Fibroblast of lung (primary cell): ENCODE measurements at places on chromosomes 11 and 22. TPM values are rescaled to one million over a fixed set of nuclear protein-coding genes. Genes with fewer than 3 reads are reported as not detected.

DNA sequence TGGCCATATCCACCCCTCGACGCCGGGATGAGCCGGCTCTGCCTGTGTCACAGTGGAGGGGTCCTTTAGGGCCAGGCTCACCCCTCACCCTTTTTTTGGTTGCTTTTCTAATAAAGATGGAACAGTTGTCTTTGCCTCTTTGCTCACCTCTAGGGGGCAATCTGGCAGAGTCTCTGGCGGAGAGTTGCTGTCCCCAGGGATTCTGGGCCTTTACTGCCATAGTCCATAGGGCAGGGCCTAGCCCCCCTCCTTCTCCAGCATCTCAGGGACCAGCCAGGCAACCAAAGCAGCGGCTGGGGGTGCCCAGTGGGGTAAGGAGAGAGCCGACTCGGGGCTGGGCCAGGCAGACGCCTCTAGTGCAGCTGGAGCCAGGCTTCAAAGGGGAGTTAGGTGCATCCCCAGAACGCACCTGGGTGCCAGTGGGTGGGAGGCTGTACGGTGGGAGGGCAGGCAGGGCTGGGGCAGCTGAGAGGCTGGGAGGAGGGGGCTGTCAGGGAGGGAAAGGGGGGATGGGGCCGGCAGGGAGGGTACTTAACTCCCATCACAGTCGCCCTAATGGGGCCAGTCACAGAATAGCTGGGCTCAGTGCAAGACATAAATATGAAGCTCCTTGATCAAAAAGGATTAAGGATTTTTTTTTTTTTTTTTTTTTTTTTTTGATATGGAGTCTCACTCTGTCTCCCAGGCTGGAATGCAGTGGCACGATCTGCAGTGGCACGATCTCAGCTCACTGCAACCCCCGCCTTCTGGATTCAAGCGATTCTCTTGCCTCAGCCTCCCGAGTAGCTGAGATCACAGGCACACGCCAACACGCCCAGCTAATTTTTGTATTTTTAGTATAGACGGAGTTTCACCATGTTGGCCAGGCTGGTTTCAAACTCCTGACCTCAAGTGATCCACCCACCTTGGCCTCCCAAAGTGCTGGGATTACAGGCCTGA lies 2.5 kb upstream of the SUSD2 start:
- no peak for DNase-seq

- DNase-seq: no peak
Observed at GRCh38 chr11:112212290-112212689, 13.9 kb upstream of the PTS start.

GRCh38 chr11:12134236-12134585 lies 23.8 kb downstream of the MICAL2 start:
- DNase-seq: no peak

DNA sequence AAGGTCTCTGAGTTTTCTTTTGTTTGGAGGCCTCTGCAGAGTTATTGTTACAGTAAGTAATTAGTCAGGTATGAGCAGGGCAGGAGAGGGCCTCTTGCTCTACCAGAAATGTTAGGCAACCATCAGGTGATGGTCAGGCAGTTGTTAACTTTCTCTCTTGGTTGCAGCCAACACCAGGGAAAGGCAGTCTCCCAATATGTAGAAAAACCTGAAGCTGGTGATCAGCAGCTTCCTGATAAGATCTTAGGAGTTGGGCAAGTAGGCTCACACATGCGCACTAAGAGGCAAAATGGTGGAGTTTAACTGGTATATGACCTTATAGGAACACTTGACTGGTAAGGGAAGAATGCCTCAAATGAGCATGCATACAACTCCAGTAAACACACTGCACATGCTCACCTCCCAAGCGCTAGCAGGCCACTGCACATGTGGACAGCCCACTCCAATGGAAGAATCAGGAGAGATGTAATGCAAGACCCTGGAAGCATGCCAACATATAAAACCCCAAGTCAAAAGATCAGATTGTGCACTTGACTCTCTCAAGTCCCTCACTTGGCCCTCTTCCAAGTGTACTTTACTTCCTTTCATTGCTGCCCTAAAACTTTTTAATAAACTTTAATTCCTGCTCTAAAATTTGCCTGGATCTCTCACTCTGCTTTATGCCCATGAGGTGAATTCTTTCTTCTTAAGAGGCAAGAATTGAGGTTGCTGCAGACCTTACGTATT lies 23.7 kb upstream of the SLC35F2 start:
- DNase-seq: no peak

- no peak for DNase-seq
Observed at GRCh38 chr22:46024136-46024840, 47.3 kb upstream of the WNT7B start.

- DNase-seq: no peak
Observed at GRCh38 chr11:20623252-20623651, 23.8 kb downstream of the SLC6A5 start.

- peak; percentile 97 for DNase-seq
Observed at GRCh38 chr11:102760344-102761035, 19.9 kb downstream of the MMP10 start.

GRCh38 chr22:40423310-40423688 lies 52.9 kb downstream of the SGSM3 start:
- DNase-seq: no peak

- DNase-seq: no peak
Observed at GRCh38 chr11:47326198-47326597, 26.3 kb downstream of the MYBPC3 start.

DNA sequence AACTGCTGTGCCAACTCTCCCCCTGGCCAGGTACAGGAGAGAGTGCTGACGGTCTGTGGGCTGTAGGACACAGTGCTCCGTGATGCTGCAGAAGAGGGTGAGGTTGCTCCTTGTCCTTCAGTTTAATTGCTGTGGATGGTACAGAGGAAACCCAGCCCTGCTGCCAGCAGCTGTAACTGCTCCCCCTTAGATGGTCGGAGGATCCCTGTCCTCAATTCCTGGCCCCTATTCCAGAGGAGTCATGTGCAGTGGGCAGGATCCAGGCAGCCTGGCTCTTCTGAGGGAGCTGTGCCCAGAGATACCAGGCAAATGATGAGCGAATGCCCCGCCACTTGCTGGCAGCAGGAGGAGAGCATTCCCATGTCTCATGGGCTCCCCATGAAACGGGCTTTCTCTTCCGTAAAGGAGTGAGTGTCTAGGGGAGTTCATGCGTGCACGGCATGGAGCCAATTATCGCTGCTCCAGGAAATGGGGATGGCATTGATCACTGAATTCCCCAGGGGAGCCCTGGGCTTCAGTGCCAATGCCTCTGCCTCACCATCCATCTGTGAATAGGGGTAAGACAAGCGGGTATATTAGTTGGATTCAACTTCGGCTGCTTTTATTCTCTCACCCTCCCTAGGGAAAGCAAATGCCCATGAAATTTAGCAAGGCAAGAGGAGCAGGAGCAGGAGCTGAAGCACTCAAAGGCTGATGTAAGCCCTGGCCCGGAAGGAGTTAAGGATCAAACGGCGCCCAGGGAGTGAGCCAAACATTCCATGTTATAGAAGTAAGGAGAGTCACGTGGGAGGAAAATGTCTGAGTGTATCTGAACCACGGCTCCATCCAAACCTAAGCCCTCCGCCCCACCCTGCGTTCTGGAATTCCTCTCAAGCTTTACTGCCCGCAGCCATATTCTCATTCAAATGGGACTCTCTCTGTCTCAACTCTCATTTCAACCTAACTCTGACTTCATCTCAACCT lies 51.0 kb upstream of the CSNK2A3 start:
- peak; percentile 86 for DNase-seq

- no peak for DNase-seq
Observed at GRCh38 chr22:33255791-33256190, 197.6 kb upstream of the SYN3 start.

DNA sequence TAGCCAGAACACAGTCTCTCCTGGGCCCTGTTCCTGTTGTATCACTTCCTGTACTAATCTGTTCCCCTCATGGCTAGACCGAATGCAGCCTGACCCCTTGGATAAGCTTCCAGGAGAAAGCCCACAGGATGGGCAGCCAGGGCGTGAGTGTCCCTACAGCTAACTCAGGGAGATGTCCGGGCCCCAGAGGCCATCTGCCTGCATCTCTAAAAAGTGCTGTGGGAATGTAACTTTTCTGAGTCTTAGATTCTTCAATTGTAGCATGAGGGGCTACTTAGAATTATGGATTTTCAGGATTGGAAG lies 7.7 kb upstream of the MALAT1 start:
- DNase-seq: no peak

DNA sequence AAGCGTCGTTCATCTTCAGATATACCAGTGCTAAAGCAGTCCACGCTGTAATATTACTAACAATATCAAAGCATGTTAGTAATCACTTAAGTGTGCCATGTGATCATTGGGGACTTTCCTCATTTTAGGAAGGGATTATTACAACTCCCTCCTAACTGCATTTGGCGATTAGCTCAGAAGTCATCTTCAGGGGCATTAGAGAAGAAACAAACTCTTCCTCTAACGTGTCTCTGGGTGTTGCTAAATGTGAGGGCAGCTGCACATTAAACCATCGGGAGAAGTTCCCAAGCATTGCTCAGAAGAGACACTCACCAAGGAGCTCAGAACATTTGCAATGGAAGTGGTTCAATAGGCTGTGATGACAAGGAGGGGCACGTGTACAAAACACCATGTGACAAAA lies 17.2 kb downstream of the TESMIN start:
- DNase-seq: no peak

- no peak for DNase-seq
Observed at GRCh38 chr11:71298761-71299181, 46.4 kb upstream of the SHANK2 start.

OR51B5 gene
- 0.17 and 0.26 TPM in 2 replicates for total RNA-seq

KLHDC7B gene
- total RNA-seq: 0.17 and 0.51 TPM in 2 replicates

OR2AG1 gene
- total RNA-seq: not detected in 2 replicates

SLC22A9 gene
- not detected in 2 replicates for total RNA-seq

RCOR2 gene
- total RNA-seq: 4.1 and 5.6 TPM in 2 replicates

E2F8 gene
- 0.17 TPM in 1 of 2 replicates, not detected in the other for total RNA-seq

EIF1AD gene
- total RNA-seq: 23.4 and 23.5 TPM in 2 replicates

OR8A1 gene
- not detected in 2 replicates for total RNA-seq

PGA4 gene
- total RNA-seq: 2.3 TPM in 1 of 2 replicates, not detected in the other

PYGM gene
- total RNA-seq: 0.26 and 0.50 TPM in 2 replicates
